ENCODE measurements at places on chromosomes 3 and 15. TPM values are rescaled to one million over a fixed set of nuclear protein-coding genes. Genes with fewer than 3 reads are reported as not detected.

Gene PROS1
- total RNA-seq: 6.7 TPM

Gene OXTR
- 0.19 TPM for total RNA-seq

Gene HIGD2B
- not detected for total RNA-seq

Gene GCHFR
- total RNA-seq: 18.2 TPM

Gene TRPC1
- total RNA-seq: 0.87 TPM

Gene IL17RB
- total RNA-seq: 10.3 TPM

Gene ITPR1
- 80.2 TPM for total RNA-seq

Gene CELF6
- 0.67 TPM for total RNA-seq

Gene LSAMP
- 0.78 TPM for total RNA-seq

Gene ADCY5
- 72.6 TPM for total RNA-seq

Gene CCDC39
- total RNA-seq: 0.09 TPM

Gene SLC28A1
- total RNA-seq: not detected

Gene CXCR6
- 1.7 TPM for total RNA-seq

Gene RHCG
- not detected for total RNA-seq

Gene GPR27
- 2.1 TPM for total RNA-seq

Gene ADGRG7
- 9.7 TPM for total RNA-seq

Gene POC1A
- 12.1 TPM for total RNA-seq

Gene SKOR1
- total RNA-seq: 0.34 TPM

Gene PRSS50
- total RNA-seq: not detected

Gene TSEN2
- 18.2 TPM for total RNA-seq

Gene ST6GAL1
- total RNA-seq: 58.9 TPM

Gene CCR8
- not detected for total RNA-seq

Gene TBL1XR1
- total RNA-seq: 200 TPM

Gene GP5
- 0.07 TPM for total RNA-seq

Gene CCDC191
- total RNA-seq: 3.9 TPM

Gene P2RY12
- total RNA-seq: 1.0 TPM

Gene SELENOK
- total RNA-seq: 47.2 TPM

Gene SLC22A14
- total RNA-seq: 0.12 TPM

Gene GPR149
- not detected for total RNA-seq

Gene TAGLN3
- 0.49 TPM for total RNA-seq

Gene ALDH1A2
- 8.6 TPM for total RNA-seq

Gene SYNPR
- not detected for total RNA-seq

Gene TMEM40
- not detected for total RNA-seq

Gene CHRFAM7A
- 1.4 TPM for total RNA-seq

Gene LRRC34
- 1.6 TPM for total RNA-seq

Gene SST
- total RNA-seq: 7.2 TPM

Gene NAALADL2
- total RNA-seq: 18.4 TPM

Gene ALCAM
- 23.7 TPM for total RNA-seq

Gene CHAC1
- total RNA-seq: 3.1 TPM

Gene ZNF620
- total RNA-seq: 6.4 TPM

Gene GOLGA6L6
- total RNA-seq: not detected

Gene DCBLD2
- total RNA-seq: 34.8 TPM

Gene BAHD1
- 26.9 TPM for total RNA-seq

Gene EXD1
- total RNA-seq: not detected

Gene CAPN3
- 11.6 TPM for total RNA-seq
